ENCODE measurements at places on chromosomes 12 and 14.
A peak's percentile ranks its signal among the peaks of the same experiment; 100 is the strongest.

DNA sequence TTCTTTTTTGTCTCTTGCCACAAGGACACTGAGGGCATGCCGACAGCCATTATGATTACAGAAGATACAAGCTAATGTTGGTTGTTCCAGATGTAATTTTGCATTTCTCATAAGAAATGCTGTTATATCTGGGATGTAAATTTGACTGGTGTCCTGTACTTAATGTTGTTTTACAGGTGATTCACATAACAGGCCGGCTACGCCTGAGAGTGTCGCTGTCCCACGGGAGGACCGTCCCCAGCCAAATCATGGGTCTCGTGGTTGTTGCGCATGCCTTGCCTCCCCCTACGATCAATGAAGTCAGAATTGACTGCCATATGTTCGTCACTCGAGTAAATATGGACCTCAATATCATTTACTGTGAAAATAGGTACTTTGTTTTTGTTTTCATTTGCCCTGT is 176.7 kb downstream of the EGLN3 start:
- DNase-seq: no peak

DNA sequence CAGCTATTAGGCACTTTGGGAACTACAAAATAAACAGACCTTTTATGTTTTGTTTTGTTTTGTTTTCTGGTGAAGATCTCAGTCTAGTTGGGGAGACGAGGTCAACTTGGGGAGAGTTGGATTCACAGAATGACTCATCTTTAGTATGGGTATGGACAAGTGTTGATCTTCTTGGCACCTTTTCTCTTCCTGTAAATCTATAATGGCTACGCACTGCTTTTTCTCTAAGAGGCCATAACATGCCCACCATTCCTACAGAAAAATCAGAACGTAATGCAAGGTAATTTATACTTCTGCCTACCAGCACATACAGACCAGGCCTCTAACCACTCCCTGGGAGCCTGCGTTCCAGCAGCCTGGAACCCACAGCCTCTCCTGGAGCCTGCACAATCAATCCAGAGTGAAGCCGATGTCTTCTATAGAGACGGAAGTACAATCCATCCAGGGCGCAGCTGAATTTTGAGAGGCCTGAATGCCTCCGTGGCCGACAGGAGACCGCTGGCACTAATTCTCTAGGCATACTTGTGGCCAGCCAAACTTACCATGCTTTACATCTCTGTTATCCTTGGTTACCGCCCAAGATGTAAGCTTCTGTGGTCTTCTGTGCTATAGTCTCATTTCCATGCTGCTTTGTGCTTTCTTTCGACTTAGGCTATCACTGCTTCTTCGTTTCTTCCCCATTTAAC is 717 bp downstream of the PPHLN1 start:
- DNase-seq: peak; percentile 25

DNA sequence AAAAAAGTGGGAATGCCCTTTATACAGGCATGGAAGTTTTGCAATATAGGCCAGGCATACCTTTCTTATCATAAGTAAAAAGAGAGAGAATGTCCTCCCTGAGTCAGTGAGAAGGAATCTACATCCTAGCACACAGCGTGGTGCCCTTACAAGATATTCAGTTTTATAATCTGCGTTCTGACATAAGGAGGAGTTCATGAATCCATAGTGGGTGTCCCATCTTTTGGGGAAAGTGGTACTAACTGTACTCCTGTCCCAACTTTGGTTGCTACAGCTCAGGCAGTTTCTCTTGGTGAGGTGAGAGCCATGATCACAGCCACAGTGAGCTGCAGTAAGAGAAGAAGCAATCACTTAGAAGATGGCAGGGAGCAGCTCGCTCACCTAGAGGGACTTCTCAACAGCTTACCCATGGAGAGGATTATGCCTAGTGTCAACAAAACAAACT is 332.9 kb downstream of the BCAT1 start:
- DNase-seq: no peak

DNA sequence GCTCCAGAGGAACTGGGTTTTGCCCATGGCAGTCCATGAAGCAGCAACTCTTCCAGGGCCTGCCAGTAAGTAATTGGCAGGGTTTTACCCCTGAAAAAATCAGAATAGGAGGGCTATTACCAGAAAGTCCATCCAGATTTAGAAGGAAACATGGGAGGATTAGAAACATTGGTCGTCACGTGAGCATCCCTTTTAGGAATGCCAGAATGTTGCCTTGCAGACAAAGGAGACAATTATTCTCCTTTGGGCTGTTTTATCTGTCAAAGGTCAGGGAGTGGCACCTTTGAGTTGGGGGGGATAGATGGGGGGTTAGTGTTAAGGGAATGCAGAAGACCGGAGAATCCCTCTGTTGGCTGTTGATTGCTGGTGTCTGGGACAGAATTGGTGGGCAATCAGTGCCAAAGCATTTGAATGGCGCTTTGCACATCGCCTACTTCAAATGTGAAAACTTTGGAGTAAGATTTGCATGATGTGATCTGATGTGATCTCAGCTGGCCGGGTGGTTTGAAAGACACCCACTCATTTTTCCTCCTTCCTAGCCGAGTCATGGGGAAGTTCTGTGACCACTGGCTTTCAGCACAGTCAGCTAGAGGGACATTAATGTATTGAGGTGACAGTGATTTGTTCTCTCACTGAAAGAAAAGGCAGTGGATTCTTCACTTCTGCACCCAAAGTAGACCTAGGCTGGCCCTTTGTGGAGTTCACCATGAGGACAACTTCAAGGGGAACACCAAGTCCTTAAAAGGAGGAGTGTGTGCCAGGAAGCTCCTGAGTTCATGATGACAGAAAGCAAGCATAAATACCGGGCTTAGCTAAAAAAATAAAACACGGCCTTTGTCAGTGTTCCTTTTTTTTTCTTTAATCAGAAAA is 31.4 kb downstream of the FLVCR2 start:
- DNase-seq: no peak

- no peak for DNase-seq
Measured at GRCh38 chr12:6367065-6367968, 8.0 kb downstream of the SCNN1A start.

GRCh38 chr14:34258318-34258717 is 203.7 kb downstream of the SPTSSA start:
- DNase-seq: no peak

DNA sequence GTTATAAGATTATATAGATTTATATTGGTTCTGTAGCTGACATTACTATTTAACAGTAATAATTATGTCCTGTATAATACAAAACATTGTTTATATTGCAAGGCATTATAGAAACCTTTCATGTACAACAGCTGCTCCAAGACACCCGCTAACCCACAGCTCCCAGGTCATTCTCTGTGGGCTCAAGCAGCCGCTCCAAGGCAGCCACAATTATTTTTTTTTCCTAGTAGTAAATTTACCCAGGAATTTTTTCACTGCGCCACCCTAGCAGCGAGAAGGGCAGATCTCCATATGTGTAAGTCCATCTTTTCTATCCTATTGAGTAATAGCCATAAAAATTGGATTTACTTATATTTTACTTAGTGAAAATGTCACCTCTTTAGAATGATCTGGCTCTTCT is 36.3 kb downstream of the KNTC1 start:
- DNase-seq: no peak

DNA sequence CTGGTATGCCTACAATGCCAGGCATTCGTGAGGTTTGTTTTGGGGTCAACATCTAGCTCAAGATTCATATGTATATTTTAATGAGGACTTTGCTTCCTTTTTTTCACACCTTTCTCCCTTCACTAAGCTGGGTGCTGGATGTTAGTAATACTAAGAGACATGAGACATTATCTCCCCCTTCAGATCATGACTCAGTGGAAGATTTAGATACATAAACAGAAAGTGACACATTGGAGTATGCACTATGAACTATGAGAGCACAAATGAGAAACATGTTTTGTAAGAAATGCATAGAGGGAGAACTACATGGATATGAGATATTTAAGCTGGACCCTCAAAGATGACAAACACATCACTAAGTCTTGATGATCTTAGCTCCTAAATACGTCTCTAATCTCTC is 286.3 kb downstream of the RPAP3 start:
- DNase-seq: no peak

- DNase-seq: no peak
Measured at GRCh38 chr12:52405922-52406385, at the start of gene KRT82. Gene KRT82 (minus strand): TSS chr12:52406335. CDS start chr12:52406277, 58 bp downstream.

GRCh38 chr12:65754744-65755595 is 69.3 kb upstream of the HMGA2 start:
- DNase-seq: no peak

DNA sequence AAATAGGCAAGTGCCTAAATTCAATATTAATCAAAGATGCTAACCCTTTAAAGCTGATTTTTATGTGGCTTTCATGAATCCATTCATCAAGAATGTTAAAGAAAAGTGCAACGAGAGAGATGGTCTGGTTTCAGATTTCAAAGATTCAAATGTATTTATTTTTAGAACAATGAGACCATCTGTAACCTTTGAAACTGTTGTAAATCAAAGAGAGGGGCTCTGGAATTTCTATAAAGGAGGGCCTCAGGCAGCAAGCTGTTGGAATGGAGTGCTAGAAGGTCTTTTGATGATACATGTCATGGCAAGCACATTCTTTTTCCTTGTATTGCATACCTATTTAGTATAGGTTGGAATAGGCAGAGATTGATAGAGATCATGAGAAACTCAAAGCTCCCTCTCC is 433.0 kb downstream of the LRIG3 start:
- peak; percentile 30 for DNase-seq

DNA sequence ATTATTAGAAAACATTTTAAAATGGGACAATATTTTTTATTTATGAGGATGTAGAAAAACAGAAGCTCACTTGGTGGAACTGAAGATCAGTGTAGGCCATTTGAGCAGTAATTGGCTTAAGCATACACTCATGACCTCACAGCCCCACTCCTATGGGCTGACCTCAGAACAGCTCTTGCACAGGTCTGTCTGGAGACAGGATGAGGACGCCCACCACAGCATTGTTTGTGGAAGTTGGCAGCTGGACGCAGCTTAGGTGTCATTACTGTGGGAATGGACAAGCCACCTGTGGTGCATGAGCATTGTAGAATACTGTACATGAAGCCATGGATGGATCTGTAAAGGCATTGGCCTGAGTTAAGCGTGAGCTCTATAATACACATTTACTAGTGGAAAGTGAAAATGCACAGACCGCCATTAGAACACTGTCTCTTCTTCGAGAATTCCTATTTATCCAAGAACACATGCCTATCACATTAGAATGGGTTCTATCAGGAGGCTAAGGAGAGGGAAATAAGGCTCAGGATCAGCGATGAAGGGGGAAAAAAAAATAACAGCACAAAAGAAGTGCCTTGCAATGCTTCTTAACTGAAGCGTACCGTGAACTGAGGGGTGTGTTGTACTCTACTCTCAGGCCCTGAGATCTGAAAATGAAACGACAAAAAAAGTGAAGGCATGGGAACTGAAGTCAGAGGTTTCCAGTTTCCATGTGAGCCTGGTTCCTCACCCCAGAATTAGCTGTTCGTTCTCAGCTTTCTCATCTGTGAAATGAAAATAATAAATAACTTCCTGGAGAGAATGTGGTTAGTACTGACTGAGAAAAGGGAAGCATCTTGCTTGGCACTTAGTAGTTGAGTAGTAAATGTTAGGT is 33.6 kb downstream of the KCNA1 start:
- no peak for DNase-seq

GRCh38 chr12:80404629-80405028 is 39.4 kb upstream of the PTPRQ start:
- DNase-seq: no peak

DNA sequence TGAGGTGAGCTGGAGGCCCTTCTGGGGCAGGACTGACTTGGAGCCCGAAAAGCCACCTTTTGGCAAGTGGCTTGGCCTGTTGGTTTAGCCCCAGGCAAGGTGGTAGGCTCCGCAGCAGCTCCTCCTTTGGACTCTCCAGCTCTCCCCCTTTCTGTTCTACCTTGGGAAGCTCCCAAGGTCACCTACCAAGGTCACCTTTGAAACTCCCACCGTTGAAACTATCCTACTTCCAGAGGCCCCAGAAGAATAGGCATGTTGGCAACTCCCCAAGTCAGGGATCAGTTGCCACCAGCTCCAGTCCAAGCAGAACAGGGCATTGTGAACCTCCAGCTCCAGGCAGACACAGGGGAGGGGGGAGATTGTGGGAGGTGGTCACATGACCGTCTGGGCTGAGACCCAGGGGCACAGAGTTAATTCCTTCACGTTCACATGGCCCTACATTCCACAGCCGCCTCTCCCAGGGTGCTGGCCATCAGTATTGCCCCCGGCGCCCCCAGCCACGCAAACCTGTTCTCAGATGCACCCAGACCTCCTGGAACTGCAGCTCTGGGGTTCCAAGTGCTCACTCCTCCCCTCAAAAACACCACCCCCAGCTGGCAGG is 14.4 kb downstream of the IRF2BPL start:
- no peak for DNase-seq

DNA sequence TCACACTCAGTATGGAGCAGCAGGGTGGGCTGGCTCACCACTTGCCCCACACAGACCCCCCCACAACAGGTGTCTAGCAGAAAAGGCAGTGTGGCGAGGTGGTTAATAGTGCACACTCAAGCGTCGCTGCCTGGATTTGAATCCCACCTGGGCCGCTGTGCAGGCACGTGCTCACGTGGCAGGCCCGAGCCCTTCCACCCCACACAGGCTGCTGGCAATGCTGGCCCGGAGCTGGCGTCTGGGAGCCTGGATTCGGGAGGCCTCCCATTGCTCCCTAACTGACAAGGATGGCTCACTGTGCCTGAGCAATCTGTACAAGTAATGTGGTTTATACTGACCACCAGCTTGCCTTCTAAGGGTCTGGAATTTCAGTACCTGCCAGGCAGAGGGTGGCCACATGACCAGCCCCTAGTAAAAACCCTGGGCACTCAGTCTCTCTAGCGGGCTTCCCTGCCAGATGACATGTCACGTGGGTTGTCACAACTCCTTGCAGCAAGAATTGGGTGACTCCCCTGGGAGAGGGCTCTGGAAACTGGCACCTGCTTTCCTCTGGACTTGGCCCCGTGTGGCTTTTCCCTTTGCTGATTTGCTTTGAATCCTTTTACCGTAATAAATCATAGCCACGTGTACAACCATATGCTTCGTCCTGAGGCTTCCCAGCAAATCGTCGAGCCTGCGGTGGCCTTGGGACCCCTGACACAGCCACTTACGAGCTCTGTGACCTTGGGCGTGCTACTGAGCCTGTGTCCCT is 72.8 kb downstream of the SCARB1 start:
- DNase-seq: no peak

GRCh38 chr14:64176330-64176729 is 117.8 kb downstream of the ESR2 start:
- no peak for DNase-seq

- no peak for DNase-seq
Measured at GRCh38 chr14:99896361-99896760, 103.1 kb downstream of the EML1 start.

GRCh38 chr12:116684891-116685290 is 53.0 kb downstream of the SPRING1 start:
- no peak for DNase-seq

- no peak for DNase-seq
Measured at GRCh38 chr12:3772380-3772779, 19.5 kb upstream of the CRACR2A start.

DNA sequence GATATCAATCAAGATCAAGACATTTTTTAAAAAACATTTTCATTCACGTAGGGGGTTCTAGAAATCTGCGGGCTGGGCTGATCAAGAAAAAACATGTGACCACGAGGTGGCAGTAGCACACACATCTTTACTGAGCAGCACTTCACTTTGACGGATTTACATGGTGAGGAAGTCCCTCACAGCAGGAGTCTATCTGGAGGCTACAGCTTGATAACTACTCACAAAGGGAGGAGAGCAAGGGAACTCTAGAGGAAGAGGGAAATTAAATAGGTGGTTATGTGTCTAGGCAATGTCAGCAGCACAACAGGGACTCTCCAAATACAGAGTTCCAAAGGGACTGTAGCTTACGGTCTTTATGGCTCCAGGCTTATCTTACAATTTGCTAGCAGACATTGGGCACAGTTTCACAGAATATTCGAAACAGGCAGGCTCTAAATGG is 248.1 kb downstream of the DPY19L2 start:
- peak; percentile 83 for DNase-seq

- no peak for DNase-seq
Measured at GRCh38 chr14:36971263-36971855, 201.0 kb downstream of the SLC25A21 start.
